PC-9 (cell line): ENCODE measurements at places on chromosomes 5 and 9. TPM values are rescaled to one million over a fixed set of nuclear protein-coding genes. Genes with fewer than 3 reads are reported as not detected.

The EGFLAM gene
- total RNA-seq: not detected in 2 replicates

The IFNW1 gene
- not detected in 2 replicates for total RNA-seq

The PCDHGA10 gene
- 0.13 and 0.15 TPM in 2 replicates for total RNA-seq

The TCOF1 gene
- 68.4 and 75.3 TPM in 2 replicates for total RNA-seq

The CSNK1G3 gene
- 31.3 and 39.0 TPM in 2 replicates for total RNA-seq

The MRPL22 gene
- total RNA-seq: 80.8 and 94.0 TPM in 2 replicates

The RAB3C gene
- not detected in 2 replicates for total RNA-seq

The DIRAS2 gene
- not detected in 2 replicates for total RNA-seq

The KIAA1958 gene
- 19.5 and 19.8 TPM in 2 replicates for total RNA-seq

The SPAG8 gene
- 0.48 and 1.0 TPM in 2 replicates for total RNA-seq

The HEMGN gene
- not detected in 2 replicates for total RNA-seq

The CDX1 gene
- total RNA-seq: not detected in 2 replicates

The SLC2A6 gene
- 6.1 and 13.1 TPM in 2 replicates for total RNA-seq

The SLC25A51 gene
- 12.7 and 14.9 TPM in 2 replicates for total RNA-seq

The PTGER4 gene
- total RNA-seq: 15.7 and 22.4 TPM in 2 replicates

The PCDHGA7 gene
- not detected in 2 replicates for total RNA-seq

The SPDL1 gene
- 30.5 and 39.2 TPM in 2 replicates for total RNA-seq

The ROPN1L gene
- total RNA-seq: 7.1 and 10.3 TPM in 2 replicates

The F2RL1 gene
- 34.5 and 34.6 TPM in 2 replicates for total RNA-seq

The KCNV2 gene
- total RNA-seq: not detected in 2 replicates

The CCDC192 gene
- total RNA-seq: not detected in 2 replicates

The PCDHA1 gene
- total RNA-seq: not detected in 2 replicates

The MEIKIN gene
- not detected in 2 replicates for total RNA-seq
